ENCODE measurements at places on chromosomes 16 and 17.

- no peak for DNase-seq
Measured at GRCh38 chr17:33992113-33992512, 263.0 kb upstream of the CCL2 start.

DNA sequence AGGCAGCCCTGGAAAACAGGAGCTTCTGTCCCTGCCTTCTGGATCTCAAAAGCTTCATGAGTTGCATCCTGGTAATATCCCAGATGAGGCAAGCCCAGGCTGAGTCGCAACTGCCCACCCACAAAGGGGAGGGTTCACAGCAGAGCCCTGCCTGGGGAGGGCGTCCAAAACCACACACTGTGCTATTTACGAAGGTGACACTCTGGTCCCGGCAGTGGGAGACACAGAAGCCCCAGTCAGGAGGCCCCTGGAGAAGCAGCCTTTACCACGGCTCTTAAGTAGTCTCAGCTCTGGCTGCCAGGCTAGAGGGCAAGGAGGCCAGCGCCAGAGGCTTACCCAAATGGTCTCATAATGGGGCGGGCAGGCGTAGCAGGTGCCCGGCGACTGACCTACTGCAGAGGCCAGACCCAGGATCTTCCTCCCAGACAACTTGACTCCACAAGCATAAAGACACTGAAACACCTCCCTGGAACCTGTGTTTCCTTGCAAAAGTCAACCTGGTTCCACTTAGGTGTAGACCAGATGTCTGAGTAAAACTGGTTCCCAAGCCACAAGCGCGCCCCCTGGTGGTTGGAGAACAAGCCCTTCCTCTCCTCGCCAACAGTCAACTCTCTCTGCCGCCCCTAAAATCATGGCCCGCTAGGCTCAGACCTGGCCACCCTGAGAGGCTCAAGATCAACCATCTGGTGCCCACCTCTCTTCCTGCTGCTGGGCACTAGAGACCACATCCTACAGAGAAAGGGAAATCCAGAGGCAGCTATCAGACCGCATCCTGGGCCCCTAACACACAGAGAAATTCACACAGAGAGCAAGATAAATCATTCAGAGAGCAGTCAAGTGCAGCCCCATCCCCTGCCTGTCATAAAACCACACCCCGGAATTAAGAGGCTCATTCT is 5.2 kb downstream of the AXIN2 start:
- DNase-seq, result peak; percentile 56

DNA sequence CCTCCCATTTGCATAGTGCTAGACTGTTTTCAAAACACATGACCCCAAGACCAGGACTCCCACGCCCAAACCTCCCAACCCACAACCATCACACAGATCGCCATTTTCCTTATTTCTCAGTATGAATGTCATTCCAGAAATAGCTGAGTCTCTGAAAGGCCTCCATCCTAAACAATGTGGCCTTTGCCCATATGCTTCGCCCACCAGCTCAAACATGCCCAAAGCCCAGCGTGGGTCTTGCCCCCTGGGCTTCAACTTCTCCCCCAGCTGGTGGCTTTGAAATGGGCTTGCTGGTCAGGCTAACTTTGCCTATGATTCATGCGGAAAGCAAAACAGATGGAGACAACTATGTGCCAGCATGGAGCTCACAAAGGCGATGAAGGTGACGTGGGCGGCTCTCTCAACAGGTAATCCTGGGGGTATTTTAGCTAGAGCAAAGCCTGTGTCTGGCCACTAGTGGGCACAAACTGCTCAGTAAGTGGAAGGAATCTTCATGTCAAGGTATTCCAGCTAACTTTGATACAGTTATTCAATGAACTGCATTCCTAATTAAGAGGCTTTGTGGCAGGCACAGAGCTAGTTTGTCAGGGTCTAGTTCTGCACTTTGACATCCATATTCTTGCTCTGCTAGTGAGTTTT is 17.1 kb downstream of the PMP22 start:
- no peak for DNase-seq

DNA sequence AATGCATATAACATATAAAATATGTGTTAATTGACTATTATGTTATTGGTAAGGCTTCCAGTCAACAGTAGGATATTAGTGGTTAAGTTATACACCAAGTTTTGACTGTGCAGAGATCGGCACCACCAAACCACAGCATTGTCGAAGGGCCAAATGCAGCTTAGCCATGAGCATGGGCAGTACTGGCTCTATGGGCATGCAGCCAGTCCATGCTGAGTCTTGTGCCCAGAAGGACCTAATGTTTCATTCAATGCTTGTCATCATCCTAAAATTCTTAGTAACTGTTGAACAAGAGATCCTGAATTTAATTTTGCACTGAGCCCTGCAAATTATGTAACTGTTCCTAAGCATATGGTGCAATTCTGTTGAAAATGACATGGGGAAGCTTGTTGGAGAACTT is 233.4 kb upstream of the HS3ST3A1 start:
- DNase-seq, result no peak

DNA sequence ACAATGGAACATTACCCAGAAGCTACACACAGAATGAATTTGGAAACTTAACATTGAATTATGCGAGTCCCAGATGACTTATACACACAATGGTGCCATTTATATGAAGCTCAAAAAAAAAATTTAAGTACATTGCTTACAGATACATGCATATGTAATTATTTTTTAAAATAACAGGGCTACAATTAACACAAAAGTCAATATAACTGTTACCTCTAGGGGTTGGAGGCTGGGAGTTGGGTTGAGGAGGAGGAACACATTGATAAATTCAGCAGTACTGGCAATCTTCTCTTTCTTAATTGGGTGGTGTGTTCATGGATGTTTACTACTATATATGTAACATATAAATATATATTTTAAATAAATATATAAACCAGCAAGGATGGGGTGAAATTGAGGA is 1.1 kb downstream of the ZNF23 start:
- no peak for DNase-seq

DNA sequence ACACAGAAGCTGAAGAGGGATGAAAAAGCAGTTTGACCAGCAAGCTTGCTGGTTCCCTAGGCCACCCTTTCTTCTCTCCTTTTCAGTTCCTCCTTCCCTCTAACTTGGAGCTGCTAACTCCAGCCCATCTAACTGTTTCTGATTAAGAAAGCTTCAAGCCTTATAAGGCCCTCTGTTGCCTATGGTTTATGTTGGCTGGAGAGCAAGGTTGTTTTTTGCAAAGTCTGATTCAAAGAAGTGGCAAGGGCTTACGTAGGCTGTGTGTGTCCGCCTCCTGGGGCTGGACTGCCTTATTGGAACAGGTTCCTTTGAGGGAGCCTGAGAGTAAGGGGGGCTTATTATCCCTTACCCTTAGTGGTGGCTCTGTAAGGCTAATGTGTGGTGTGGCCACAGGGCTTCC is 7.1 kb downstream of the AKAP1 start:
- peak; percentile 24 for DNase-seq

GRCh38 chr16:67426950-67427349 is 4.0 kb upstream of the HSD11B2 start:
- no peak for DNase-seq

All from fibroblast of skin of left quadriceps (primary cell).